ENCODE measurements at places on chromosomes 2 and 18.

- DNase-seq: no peak
Measured at GRCh38 chr2:98037666-98038336, 42.1 kb upstream of the TMEM131 start.

DNA sequence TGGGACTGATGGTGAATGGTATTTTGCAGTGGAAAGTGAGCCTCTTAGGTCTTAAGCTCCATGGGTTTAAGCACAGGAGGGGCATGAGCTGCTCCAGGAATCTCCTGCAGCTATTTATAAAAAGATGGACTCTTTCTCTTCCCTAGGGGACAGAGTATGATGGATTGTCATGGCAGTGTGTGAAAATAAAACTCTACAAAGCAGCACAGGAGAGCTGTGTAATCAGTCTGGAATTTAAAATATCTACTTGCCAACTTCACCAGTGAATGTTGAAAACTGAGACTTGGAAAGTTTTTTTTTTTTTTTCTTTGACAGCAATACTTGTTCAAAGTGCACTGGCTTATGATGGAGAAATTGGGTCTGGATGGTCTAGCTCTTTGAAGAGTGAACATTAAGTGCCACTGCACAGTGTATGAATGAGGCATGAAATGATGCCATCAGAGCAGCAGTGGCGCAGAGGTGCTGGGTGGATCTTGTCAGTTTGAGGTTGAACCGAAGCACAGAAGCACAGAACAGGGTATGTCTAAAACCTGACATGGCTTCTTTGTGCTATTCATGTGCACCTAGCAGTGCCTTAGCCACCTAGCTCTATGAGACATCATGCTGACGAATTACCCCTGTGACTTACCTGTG is 245.4 kb downstream of the PTPRM start:
- no peak for DNase-seq

GRCh38 chr2:241874277-241874925 is 4.9 kb downstream of the RTP5 start:
- no peak for DNase-seq

DNA sequence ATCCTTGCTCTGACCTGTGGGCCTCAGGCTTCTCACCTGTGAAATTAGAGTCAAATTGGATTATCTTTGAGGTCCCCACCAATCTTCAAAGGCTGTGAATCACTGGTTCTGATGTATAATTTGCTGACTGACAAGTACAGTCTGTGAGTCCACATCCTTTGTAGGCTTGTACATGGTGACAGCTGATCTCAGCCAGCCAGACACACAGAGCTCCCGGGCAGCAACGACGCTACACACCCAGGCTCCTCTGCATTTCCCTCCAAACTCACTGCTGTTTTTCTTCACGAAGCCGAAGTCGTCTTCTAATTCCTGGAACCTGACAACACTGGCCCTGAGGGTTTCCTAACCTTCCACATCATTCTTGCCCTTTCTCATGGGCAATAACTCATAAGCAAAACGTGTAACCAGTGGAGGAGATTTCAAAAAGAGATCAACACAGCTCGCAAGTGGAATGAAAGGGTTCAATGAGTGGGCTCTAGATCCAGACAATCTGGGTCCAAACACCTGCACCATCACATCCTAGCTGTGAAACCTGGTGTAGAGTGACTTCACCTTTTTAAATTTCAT is 37.9 kb upstream of the EVA1A start:
- DNase-seq: no peak

DNA sequence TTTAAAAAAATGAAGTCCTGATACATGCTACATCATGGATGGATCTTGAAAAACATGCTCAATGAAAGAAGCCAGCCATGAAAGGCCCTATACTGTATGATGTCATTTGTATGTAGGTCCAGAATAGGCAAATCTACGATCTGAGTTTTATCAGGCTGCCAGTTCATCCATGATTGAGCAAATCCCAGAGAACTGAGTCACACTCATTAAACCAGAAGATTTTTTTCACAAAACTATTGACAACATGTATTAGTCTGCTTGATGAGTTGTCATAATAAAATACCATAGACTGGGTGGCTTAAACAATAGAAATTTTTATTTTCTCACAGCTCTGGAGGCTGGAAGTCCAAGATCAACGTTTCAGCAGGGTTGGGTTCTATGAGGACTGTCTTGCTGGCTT is 130.7 kb downstream of the MREG start:
- DNase-seq: no peak

DNA sequence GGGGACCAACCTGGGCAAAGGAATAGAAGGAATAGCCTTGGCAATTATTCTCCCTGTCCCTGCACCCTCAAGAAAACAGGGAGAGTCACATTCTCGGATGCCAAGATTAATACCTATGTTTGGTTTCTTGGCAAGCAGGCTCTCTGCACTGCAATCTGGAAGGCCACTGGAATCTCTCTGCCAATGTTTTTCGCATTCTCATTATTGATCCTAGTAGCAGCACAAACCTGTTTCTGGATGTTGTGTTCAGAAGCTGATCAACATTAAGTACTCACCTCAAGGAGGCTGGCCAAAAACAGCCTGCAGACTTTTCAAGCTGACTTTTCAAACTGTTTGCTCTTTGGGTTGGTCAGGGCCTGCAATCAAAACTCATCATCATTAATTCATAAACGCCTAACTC is 62.2 kb downstream of the CLHC1 start:
- no peak for DNase-seq

- DNase-seq: no peak
Measured at GRCh38 chr2:156437272-156437930, 1.2 kb downstream of the GPD2 start.

DNA sequence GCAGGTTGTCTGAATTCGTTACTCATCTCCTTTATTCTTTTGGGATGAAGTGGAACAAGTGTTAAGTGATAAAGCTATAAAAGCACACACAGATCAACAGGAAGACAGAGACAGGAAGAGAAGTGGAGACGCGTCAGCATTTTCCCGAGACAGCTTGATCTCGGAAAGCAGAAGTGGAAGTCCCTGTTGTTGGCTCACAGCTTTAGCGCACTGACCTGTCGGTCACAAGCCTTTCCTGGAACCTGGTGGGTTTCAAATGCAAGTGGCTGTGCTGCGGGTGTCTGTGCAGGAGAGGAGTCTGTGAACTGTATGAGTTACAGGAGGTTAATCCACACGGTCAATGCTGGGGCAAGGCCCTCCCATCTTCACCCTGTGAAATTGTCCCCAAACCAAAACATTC is 116.6 kb upstream of the PELI1 start:
- peak; percentile 67 for DNase-seq

- no peak for DNase-seq
Measured at GRCh38 chr2:39996653-39997080, 217.6 kb upstream of the THUMPD2 start.

DNA sequence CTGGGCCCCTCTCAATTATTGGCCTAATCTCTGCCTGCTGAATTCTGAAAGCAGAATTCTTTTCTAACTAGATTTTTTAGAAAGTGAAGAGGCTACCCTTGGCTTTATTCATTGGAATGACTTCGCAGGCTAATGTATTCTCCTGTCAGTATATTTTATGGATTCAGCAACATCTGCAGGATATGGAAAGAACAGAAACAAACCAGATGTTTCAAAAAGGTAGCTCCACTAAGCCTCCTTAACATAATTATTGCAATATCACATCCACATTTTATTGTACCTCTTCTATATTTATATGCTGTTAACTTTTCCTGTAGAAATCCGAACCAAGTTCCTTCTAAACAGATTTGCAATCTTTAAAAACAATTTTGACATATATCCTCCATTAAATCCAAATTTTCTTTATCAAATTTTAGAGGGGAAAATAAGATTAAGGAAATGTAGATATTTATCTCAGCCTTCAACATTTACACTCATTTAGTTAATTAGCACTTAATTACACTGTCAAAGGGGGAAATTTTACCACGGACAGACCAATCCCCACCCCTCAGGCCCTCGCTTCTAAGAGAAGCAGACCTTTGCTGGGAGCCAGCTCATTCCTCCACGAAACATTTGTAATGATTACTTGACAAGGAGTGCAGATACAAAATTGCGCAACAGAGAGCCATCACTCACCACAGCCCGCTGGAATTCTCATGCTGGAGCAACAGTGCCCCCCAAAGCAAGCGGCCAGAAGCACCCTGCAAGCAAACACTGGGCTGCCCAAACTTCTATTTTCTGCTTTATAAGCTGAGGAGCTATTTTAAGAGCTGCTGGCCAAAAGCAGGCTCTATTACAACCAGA is 253.4 kb downstream of the ETAA1 start:
- peak; percentile 88 for DNase-seq

DNA sequence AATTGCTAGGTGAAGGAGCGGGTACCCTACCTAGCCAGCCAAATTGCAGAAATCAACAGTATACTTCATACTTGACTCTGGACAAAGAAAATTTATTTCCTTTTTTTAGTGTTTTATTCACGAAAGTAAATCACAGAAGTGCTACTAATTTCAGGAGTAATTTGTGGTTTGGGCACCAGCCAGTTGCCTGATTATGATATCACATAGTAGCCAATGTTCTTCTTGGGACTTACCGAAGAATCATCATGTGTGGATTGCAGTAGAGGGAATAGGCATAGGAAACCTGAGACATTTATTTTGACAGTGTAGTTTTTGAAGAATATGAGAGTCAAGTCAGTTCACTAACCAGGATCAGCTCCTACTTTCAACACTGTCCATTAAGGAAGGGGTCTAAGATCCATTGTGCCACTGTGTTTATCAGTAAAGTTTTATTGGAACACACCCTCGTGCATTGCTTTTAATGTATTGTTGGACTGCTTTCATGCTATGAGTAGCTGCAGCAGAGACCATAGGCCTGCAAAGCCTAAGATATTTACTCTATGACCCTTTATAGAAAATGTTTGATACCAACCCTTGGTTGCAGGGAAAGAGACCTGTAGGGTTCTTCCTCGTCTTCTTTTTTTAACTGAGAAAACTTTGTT is 32.1 kb downstream of the TNFRSF11A start:
- DNase-seq: no peak
